Hippocampal formation (tissue), 2 donors: ENCODE measurements at places on chromosomes 3 and 15.

GRCh38 chr3:25679166-25679565 lies 14.5 kb upstream of the TOP2B start:
- peak; percentile 45 for DNase-seq

DNA sequence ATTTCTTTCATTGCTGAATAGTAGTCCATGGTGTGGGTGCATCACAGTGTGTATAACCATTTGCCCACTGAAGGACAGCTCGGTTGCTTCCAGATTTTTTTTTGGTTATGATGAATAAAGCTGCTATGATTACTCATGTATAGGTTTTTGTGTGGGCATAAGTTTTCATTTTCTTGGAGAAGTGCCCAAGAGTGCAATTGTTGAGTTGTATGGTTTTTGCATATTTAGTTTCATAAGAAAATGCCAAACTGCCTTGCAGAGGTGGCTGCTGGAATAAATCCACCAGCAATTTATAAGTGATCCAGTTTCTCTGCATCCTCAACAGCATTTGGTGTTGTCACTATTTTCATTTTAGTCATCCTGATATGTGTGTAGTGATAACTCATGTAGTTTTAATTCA lies 8.4 kb upstream of the SPESP1 start:
- DNase-seq, result no peak

GRCh38 chr3:146640955-146641867 lies 36.1 kb upstream of the PLSCR5 start:
- no peak for DNase-seq

GRCh38 chr3:47394140-47394870 lies 13.5 kb downstream of the PTPN23 start:
- DNase-seq, result no peak

- DNase-seq, result no peak
These were observed 15.9 kb downstream of the ABHD2 start for GRCh38 chr15:89104172-89104564.

DNA sequence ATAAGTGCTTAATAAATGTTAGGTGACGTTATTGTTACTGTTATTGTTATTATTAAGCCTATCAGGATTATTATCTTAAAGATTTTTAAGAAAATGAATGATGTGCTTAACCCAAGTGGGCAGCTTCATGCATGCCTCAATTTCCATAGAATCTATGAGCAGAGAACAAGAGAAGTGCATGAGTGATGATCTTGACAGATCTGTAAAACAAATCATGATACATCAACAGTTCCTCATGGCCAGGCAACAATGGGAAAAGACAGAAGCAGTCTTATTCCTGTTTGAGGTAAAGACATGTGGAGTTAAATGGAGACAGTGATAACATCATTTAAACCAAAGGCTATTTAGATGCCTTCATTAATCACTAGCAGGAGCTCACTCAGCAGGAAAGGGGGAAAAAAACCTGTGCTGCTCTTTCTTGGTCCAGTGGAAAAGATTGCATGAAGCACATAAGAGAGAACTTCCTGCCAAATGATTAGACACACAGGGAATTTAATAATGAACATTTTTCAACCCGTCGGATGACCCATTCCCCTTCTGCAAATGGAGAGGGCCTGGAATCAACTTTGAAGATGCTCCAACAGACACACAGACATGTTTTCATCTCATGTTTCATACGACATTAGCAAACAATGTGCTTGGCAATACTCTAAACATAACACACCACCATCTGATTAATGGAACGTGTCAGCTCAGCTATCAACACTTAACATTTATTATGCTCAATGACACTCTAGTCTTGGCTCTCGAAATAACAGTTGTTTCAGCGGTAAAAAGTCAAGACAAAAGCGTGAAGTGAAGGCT lies 212.2 kb upstream of the LRRN1 start:
- no peak for DNase-seq

- DNase-seq, result peak; percentile 10
These were observed 619.0 kb downstream of the ROBO1 start for GRCh38 chr3:79148786-79149185.

DNA sequence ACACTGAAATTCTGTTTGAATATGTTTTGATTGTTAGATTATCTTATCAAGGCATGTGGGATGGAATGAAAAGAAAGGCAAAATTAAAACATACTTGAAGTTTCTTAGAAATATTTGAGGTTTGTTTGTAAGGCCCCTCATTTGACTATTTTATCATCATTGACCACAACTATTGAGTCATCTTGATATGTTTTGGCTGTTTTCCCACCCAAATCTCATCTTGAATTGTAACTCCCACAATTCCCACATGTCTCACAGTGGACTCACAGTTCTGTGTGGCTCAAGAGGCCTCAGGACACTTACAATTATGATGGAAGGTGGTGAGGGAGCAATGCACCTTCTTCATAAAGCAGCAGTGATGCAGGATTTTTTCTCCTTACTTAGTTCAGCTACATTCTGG lies 917.1 kb downstream of the PLOD2 start:
- no peak for DNase-seq

DNA sequence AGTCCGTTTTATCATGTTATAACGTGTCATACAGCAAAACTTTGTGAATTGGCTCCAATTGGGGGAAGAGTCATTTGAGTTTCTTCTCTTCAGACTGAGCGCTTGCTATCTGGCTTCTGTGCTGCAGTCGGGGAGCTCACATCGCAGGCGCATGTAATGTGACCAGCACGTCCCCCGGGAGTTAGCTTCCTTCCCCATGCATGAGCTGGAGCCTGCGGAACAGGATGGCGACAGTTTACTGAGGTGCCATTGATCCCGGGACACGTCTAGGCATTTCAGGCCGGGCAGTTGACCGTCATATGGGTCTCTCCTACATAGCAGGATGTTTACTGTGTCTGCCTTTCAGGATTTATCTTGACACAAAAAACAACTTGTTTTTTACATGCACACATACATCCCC lies 44.8 kb downstream of the CMTM8 start:
- no peak for DNase-seq
